CD4-positive, alpha-beta T cell treated with Interferon alpha-2 for 1 hour (primary cell): ENCODE measurements at places on chromosomes 16 and 17.

DNA sequence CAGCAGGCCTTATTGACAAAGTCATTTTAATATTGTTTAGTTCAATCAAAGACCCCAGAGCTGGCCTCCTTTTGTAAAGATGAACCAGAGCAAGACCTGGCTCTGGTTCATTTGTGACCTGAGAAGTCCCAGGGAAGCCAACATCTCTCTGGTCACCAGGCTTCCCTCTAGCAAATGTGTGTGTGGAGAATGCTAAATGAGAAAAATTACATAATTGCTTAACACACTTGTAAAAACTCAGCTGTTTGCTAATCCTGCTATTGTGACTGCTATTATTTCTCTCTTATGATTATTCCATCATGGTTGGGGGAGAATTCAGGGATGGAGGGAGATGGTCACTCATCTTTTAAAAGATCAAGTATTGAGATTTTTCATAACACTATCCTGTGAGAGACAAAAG is 94.3 kb upstream of the CLEC3A start:
- no peak for DNase-seq

GRCh38 chr16:71911121-71911520 is 15.8 kb downstream of the IST1 start:
- DNase-seq, result no peak

DNA sequence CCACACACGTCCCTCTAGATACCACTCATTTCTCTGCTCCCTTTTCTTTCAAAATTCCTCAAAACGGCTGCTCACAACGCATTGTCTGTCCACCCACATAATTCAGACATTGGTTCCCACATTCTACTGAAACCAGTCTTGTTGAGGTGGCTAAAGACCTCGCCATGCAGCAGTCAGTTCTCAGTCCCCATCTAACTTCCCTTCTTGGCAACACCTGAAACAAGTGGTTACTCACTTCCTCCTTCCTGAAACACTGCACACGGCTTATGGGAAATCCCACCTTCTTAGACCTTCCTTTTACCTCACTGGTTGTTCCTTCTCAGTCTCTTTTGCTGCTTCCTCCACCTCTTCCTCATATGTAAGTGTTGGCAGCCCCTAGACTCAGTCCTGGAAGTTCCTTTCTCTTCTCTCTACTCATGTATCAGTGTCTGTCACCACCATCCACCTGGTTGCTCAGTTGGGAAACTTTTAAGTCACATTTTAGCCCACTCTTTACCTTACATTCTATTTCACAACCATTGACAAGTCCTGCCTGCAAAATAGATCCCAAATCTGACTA is 277.1 kb downstream of the CEP112 start:
- DNase-seq, result peak; percentile 0

- DNase-seq, result no peak
Measured at GRCh38 chr17:61689610-61690180, 98.7 kb upstream of the NACA2 start.

DNA sequence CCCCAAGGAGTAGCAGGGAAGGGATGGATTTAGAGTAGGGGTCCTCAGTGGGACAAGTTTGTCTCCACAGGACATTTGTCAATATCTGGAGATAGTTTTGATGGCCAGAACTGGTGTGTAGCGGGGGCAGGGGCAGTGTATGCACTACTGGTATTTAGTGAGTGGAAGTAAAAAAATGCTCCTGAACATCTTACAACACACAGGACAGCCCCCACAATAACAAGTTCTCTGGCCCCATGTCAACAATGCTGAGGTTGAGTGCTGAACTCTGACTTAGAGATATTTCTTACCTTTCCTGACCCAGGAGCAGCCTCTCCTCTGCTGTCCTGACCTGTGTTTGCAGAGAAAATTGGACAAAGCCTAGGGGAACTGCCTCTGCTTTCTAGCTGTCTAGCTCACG is 365.8 kb downstream of the HAPSTR1 start:
- DNase-seq, result no peak

DNA sequence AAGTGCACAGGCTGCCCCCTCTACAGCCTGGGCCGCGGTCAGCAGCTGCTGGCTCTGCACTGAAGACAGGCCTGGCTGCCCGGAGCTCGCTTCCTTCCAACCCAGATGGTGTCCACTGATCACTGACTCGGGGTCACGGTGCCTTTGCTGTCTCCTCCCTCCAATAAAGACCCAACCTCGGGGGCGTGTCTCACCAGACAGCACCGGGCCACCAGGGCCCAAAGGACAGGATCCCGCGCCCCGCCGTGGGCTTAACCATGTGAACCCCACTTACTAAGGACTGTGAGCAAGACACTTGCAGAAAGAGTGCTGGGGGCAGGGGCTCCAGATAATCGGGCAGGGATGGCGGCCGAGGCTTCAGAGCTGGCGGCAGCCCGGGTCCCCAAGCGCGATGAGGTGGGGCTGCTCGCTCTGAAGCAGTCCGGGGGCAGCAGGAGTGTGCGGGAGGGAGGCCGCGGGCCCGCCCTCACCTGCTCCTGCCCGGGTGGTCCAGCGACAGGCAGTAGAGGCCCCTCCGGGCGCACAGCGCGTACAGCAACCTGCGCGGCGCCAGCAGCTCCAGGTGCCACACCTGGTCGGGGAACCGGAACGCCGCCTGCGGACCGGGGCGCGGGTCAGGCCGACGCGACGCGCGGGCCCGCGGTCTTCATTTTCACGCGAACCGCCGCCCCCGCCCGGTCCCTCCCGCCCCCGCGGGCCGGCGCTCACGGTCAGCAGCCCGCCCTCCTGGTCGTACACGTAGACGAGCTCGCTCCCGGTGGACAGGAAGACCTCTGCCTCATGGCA is 502 bp downstream of the FAAP100 start:
- DNase-seq, result peak; percentile 12

DNA sequence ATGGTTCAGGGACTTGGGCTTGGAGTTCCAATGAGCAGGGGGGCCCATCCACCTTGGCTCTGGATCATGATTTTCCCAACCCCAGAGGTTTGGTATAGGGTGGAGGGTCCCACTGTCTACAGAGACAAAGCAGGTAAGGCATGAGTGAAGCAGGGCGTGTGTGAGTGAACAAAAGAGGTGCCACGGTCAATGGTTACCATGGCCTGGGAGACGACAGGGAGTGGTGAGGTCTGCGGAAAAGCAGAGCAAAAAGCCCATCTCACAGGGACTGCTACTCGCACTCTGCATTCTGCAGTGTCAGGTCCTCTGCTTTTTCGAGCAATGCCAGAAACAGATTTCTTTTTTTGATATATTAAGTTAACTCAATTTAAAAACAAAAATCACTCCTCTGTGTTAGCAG is 24.6 kb downstream of the MYH11 start:
- no peak for DNase-seq

- DNase-seq, result no peak
Measured at GRCh38 chr17:67605256-67605912, 112.4 kb upstream of the NOL11 start.

DNA sequence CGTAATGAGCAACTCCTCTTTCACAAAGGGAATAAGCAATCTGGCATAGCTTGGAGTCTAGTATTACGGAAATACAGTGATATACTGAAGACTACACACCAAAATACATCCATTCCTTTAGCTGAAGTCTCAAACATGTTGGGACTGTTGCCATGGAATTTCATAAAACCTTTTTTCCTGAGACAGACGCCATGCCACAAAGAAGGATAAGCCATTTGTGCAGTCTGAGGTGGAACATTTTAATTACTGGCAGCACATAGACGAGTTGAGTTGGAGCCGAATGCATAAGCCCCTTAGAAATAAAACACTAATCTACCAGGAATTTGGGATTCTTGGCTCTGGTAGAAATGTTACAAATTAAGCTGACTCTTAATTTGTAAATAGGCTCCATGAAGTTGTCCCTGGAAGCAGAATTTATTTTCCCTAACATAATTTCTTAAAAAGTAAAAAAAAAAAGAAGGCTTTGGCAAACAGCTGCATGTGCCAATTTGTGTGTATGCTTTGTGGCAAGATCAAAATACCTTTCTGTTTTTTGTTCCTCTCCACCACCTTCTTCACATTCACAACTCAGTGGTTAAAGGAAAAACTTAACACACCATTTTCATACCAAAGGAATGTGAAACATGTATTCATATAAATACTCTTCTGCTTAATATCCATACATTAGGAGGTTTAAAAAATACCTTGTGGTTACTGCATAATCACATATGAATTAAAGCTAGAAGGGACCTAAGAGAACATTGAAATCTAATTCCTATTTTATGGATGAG is 25.5 kb downstream of the GRB7 start:
- DNase-seq, result no peak

GRCh38 chr17:603406-604114 is 111.1 kb downstream of the VPS53 start:
- no peak for DNase-seq

DNA sequence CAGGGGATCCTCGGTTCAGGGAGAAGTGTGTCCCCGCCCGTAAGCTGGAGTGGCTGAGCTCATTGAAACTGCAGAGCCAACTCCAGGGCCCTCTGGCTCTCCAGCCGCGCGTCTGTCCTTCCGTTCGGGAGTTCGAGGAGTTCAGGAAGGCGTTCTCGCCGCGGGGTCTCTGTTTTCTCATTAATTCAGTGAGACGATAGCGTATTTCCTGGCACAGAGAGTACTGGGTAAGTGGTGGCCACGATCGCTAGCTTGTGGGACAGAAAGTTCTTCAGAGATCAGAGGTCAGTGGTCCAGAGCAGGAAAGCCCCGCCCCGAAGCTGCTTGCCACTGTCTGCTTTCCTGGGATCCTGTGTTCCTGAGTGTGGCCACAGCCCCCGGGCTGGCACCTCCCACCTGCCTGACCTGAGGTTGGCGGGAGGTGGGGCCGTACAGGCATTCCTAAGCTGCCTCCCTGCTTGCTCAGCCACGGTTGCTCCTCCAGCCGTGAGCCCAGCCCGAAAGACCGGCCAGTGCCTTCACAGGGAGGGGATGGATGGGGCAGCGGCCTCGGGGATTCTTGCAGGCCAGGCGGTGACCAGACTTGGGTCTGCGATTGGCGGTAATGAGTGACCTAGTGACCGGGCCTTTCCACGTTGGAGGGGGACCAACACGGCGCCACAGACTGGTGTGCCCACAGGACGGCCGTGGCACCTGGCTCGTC is 8.9 kb downstream of the BAIAP2 start:
- no peak for DNase-seq

GRCh38 chr17:46979147-46979863 is at the start of gene RPRML:
RPRML (minus strand) TSS chr17:46979253; CDS start chr17:46979007, 246 bp downstream.
- peak; percentile 14 for DNase-seq

DNA sequence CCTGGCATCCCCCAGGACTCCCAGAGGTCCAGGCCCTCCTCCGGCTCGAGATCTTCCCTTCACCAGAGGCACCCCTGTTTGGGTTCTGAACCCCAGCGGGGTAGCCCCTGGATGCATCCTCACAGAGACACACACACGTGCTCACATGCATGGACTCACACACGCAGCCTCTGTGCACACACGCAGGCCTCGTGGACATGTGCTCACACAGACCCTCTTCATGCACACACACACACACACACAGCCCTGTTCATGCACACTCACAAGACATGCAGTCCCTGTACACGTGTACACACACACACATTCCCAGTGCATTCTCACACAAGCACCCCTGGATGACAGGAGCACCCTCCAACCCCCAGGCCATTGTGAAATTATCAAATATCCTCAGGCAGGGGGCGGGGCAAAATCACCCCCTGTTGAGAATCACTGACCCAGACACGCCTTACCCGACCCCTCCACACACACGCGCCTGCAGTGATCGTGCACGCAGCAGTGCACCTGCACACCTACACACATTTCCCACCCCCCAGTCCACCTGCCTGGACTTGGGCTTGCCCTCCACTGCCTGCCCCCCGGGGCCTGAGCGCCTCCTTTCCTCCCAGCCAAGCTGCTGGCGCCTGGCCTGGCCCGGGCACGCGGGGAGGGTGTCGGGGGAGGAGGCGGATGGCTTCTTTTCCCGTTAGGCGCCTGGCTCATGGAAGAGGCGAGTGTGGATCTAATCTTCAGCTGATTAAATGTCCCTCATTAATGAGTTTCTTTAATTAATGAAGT is 62.6 kb downstream of the ENGASE start:
- DNase-seq, result no peak

DNA sequence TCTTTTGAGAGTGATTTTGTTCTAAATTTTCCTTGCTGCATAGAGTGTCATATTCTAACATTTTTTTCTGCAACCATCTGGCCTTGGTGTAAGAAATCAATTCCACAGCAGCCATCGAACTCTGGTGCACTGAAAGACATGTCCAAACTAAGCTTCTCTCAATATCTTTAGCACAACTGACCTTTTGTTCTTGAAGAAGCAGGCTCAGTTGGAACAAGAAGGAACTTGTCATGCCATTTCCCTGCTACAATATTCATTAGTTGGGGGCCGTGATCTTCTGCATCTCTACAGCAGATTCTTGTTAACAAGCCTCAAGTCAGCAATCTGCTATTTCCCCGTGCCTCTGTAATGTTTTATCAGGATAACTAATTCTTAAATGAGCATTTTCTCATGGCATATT is 1305.6 kb downstream of the CDH11 start:
- no peak for DNase-seq

DNA sequence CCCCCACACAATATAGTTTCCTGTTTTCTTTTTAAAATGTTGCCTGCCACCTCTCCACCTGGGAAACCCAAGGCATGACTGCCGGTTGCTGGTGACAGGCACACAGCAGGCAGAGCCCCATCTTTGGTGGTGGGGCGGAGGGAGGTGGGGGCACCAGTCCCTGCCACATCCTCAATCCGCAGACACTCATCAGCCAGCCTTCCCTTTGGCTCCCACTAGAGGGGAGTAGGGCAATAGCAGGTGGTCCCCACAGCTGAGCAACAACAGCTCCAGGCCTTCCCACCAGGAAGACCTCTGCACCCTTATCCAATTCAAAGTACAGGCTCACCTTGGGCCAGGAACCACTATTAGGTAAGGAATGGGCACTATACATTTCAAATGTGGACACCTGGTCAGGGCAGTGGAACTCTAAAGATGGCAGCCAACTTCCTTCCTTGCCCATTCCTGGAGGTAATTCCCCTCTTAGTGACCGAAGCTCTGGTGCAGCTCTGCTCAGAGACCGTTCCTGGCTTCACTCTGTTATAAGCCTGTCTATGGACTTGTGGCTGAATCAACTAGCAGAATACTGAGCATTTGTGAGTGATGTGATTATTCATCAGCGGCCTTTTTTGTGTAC is 13.9 kb downstream of the RECQL5 start:
- peak; percentile 28 for DNase-seq

DNA sequence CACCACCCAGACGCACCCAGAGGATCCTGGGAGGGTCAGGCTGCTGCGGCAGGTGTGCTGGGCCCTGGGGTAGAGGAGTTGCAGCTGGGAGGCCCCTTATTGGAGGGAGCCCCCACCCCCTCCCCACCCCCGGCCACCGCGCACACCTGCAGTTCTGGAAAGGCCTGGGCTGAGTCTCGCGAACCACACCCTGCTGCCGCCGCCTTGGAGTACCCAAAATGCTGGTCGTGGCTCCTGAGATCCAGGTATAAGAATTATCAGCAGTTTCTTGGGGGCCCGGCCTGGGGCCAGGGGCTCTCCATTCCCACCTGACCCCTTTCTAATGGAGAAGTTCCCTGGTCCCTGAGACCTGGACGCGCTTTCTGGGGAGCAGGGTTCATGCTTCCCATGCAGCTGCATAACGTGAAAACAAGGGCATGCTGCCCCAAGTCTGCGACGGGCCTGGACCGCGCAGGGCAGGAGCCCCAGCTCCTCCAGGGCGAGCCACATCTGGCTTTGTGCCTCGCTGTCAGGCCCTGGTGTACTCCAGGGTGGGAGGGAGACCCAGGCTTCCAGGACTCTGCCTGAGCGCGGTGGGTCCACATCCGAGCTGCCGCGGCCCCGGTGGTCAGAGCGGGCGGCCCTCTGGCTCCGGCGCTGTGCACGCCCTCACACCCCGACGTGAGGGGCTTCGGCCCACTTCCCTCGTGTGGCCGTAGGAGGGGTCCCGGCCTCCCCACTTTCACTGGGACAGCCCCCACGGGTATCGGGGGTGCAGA is 7.3 kb upstream of the SNAI3 start:
- no peak for DNase-seq
